NK-92 treated with Interleukin-12 subunit alpha and Interleukin-12 subunit beta, amount 100 ng/mL, for 24 hours (cell line): ENCODE measurements at places on chromosomes 6 and 20.

DNA sequence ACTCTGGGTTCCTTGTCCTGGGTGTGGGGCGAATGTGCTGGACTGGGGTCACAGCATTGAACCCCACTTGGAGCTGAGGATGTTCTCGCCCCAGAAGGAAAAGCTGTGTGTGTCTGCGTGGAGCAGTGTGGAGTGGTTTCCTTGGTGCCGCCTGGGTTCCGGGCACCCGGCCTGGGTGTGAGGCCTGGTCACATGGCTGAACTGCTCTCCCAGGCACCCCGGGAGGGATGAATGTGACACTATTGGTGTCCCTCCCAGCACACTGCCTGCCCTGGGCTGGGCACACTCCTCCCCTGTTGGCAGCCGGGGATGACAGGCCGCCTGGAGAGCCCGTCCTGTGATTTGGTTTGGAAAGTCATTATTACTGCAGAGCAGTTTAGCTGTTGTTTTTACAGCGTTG lies 12.3 kb downstream of the MYT1 start:
- DNase-seq, result no peak

DNA sequence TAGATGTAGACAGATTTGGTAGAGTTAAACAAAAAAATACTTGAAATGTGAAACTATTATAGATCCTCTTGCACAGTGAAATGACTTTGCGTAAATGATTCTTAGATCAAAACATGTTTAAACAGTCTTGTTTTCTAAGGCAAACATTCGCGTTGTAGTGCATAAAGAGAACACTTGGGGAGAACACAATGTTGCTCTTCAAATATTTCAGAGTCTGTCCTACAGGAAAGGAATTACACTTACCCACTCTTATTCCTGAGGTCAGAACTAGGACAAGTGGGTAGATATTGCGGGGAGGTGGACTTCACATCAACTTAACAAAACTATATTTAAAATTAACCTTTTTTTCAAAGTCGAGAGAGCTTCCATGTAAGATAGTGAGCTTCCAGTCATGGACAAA lies 183.5 kb upstream of the PCSK2 start:
- no peak for DNase-seq

- DNase-seq, result no peak
These were observed 451.7 kb upstream of the MARCKS start for GRCh38 chr6:113405326-113406047.

- DNase-seq, result no peak
These were observed 19.6 kb upstream of the FERMT1 start for GRCh38 chr20:6142348-6142993.

GRCh38 chr6:164345806-164346496 lies 931.4 kb downstream of the QKI start:
- no peak for DNase-seq

DNA sequence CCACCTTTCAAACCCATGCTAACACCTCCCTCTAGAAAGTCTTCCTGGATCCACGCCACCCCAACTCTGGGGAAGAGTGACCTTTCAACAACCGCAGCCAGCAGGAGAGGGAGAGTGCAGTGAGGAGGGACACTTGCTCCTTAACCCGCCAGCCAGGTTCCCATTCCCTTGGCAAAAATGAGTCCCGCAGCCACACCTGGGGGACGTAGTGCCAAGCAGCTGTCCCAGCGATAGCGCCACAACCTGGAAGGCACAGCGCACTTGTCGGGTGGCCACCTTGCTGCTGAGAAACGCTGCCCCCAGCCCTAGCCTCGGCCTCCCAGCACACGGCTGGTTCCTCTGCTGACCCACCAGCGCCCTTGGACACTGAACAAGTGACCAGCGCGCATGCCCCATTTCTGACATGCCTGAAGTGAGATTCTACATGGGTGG lies 119.3 kb downstream of the JPH2 start:
- no peak for DNase-seq

DNA sequence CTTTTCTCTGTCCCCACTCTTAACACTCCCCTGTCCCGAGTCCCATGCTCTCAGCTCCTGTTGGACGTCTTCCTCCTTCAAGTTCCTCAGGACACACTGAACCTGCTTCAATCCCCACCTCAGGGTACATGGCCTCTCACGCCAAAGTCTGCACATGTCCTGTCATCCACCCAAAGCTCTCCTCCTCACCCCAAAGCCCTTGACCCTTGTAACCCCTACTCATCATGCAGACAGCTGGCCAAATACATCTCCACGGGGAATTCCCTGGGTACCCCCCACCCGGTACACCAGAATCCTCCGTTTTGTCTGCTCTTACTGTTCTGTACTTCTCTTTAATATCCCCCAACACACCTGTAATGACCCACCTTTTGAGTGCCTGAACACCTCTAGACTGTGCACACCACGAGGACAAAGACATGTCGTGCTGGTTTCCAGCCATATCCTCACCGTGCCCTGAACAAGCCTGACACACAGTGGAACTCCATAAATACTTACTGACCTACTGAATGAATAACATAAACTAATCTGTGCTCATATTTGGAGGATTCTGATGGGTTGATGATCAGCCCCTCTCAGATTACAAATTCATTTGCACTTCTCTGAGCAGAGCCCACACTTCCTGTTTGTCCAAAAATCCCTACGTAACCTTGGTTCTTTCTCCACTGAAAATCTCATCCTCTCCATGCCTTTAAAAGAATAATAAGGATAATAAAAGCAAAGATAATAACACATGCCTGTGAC lies 66.8 kb upstream of the EYA2 start:
- DNase-seq, result no peak

DNA sequence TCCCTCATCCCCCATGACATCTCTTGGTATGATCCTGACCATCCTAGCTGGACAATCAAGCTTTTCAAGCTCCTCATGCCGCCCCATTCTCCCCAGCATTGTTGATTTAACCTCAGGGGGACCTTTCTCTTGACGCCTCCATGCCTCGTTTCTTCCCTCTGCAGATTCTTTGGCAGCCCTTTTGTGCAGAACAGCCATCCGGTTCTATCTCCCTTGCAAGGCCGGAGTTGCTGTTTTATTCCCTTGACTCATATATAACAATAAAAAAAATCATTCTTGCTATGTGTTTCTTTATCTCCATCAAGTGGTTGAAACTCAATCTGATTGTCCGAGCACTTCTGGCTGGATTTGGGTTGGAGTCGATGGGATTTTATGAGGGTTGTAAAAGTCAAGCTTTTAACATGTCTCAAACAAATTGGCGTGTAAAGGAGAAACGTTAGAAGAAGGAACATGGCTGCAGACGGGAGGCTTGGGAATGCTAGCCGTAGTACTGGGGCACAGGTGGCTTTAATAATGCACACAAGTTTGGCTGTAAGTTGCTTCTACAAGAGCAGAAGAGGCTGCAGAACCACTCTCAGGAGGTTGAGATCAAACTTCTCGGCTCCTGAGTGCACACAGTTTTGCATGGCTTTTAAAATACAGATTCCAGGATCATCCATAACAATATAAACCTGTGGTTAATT lies 3.9 kb upstream of the SULF2 start:
- DNase-seq, result no peak

DNA sequence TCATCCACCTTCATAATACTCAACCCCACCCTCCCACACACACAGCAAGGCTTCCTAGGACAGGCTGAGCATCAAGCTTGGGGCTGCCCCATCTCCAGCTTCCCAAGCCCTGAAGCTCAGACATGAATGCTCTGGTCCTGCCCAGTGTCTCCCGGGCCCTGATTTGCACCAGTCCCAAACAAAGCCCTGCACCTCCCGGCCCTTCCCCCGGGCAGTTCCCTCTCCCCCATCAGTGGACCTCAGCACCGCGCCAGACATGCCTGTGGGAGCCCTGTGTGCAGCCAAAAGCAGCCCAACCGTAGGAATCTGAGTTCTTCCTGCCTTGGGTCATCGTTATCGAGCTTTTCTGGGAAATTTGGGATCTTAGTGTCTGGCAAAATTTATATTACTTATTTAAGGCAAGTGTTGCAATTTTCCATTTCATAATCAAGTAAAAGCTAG lies 63.5 kb downstream of the THBS2 start:
- no peak for DNase-seq

DNA sequence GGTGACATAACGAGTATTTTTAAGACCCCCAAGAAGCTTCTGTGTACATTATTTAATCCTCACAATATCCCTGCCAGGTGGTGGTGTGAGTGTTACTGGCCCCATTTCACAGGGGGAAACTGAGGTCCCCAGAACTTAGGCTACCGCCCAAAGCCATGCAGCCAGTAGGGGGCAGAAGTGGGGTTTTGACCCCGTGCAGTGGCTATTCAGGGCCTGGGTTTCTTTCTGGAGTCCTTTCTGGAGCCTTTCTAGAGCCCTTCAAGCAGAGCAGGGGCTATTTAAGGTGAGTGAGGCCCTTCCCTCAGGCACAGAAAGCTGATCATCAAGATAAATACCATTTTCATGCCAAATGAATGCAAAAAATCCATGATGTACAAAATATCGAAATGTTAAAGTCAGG lies 59.0 kb downstream of the CTCFL start:
- DNase-seq, result no peak

GRCh38 chr20:32321390-32321789 lies 36.7 kb upstream of the ASXL1 start:
- no peak for DNase-seq

DNA sequence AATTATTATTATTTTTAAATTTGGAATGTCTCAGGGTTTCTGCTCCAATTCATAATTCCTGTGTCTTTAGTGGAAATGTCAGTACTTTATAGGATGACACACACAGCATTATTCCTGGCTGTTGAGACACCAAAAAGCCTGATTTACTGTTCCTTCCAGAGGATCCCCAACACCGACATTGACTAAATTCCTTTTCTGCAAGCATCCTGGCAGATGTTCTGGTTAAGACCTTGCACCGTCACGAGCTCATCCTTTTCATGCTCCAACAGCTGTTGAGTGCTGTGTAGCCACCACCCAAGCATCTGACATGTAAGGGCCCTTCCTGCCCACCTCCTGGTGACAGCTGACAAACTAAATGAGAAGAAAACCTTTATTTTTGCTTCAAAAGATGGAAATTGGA lies 284.3 kb upstream of the SULF2 start:
- DNase-seq, result no peak

DNA sequence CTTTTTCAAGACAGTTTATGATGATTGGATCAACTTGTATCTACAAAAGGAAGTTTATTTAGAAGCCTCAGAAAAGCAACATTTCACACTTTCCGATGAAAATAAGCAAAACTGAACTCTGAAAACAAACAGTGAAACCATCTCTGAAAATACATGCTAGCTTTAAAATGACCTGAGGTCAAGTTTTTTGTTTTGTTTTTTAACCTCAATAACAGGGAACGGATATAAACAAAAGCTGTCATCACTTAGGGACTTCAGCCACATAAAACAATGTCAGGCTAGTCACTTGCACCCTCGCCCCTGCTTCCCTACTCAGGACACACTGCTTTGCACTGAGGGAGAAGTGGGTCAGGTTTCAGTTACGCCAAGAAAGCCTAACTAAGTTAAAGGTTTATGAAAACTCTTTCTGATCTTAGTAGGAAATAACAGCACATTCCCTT lies 11.6 kb downstream of the BACH2 start:
- DNase-seq, result peak; percentile 21

DNA sequence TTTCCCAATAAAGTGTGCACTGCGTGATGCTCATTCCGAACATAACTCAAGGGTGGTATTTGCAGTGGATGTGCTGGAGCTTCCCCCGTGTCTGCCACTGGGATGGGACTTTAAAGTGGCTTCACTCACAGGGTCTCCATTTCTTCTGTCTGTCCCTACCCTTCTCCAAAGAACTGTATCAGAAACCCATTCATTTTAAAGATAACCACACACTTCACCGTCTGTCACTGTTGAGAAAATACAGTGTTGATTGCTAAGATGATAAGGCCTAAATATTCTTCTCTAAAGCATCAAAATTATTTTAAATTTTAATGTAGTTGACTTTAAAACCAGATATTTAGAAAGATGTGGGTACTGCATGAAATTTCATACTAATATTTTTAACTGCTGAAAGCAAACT lies 161.4 kb downstream of the TMEM242 start:
- DNase-seq, result no peak

- no peak for DNase-seq
These were observed 42.8 kb downstream of the MRPL14 start for GRCh38 chr6:44084231-44085014.

DNA sequence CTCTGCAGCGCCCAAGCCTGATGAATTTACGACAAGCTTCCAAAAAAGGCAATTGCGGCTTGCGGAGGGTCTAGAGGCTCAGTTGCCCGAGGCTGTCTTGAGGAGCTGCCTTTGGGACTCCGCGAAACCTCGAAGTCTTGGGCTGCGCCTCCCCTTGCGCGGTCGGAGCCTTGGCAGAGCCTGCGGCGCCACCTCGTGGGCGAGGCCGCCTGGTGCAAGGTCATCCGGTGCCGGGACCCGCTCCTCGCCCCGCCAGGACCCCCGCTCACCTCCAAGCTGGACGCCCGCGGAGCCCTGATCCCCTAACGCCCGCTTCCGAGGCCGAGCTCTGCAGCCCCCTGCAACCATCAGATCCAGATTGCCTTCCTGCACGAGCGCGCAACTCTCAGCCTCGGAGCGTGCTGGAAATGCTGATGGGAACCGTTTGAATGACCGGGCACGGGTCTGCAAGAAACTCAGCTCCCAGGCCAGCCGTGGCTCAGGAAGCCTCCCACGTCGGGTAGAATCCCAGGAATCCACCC lies 14.9 kb upstream of the FAM210B start:
- no peak for DNase-seq

GRCh38 chr20:23672158-23672557 lies 16.7 kb downstream of the CST4 start:
- DNase-seq, result no peak
